ENCODE measurements at places on chromosomes 4 and X.

GRCh38 chrX:71910643-71910985, at the start of gene NHSL2:
Gene NHSL2 (plus strand): TSS chrX:71910845.
- peak; percentile 37 for DNase-seq

DNA sequence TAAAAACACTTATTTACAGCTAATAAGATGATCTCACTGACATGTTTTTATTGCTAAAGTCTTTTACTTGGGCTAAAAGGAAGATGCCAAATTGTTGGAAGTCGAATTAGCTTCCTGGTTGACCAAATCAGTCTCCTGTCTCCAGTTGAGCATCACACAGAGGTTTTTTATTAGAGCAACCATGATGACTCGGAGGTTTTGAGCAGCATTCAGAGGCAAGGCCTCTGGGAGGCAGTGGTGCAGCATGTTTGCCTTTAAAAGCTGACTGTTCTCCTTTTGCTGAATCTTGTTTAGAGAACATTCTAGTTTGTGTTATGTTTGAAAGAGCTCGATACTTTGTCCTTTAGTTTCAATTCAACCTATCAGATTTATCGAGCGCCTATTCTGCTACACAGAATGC, 2.1 kb downstream of the UCHL1 start:
- DNase-seq = no peak

GRCh38 chr4:168955674-168956073, 54.4 kb downstream of the CBR4 start:
- DNase-seq = no peak

- no peak for DNase-seq
Measured at GRCh38 chrX:11430271-11430670, 137.1 kb downstream of the AMELX start.

- no peak for DNase-seq
Measured at GRCh38 chr4:66653937-66654336, 891.4 kb downstream of the CENPC start.

- DNase-seq = no peak
Measured at GRCh38 chr4:123941306-123941705, 544.7 kb downstream of the SPRY1 start.

- no peak for DNase-seq
Measured at GRCh38 chrX:8183346-8183745, 12.3 kb upstream of the VCX2 start.

- DNase-seq = no peak
Measured at GRCh38 chr4:87758270-87758669, 41.1 kb upstream of the IBSP start.

DNA sequence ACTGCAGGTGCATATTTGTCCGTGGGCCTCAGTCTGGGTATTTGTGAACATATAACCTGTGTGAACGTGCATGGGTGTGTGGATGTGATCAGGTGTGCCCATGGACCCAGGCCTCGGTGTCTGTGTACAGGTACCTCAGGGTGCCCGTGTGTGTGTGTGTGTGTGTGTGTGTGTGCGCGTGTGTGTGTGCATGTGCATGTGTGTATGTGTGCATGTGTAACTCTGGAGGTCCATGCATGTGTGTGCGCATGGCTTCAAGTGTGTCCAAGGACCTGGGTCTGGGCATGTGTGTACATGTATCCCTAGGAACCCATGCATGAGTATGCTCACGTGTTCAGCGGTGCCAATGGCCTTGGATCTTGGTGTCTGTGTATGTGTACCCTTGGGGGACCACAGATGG, 15.8 kb downstream of the FTSJ1 start:
- DNase-seq = no peak

DNA sequence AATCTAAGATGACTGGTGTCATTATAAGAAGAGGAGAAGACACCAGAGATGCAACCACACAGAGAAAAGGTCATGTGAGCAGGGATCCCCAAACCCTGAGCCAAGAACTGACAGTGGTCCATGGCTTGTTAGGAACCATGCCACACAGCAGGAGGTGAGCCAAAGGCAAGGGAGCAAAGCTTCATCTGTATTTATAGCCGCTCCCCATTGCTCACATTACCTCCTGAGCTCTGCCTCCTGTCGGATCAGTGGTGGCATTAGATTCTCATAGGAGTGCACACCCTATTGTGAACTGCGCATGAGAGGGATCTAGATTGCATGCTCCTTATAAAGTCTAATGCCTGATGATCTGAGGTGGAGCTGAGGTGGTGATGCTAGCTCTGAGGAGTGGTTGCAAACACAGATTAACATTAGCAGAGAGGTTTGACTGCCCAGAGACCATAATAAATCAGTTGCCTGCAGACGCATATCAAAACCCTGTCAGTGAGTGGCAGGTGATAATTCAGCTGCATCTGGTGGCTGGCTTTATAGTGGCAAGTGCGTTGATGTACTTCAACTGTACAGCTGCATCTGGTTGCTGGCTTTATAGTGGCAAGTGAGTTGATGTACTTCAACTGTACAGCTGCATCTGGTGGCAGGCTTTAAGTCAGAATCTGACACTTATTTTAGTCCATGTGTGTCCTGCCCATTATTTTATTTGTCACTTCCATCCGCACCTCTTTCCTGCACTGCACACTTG, 19.8 kb upstream of the CXCL2 start:
- no peak for DNase-seq

GRCh38 chr4:54719378-54719777, 61.6 kb downstream of the KIT start:
- no peak for DNase-seq

DNA sequence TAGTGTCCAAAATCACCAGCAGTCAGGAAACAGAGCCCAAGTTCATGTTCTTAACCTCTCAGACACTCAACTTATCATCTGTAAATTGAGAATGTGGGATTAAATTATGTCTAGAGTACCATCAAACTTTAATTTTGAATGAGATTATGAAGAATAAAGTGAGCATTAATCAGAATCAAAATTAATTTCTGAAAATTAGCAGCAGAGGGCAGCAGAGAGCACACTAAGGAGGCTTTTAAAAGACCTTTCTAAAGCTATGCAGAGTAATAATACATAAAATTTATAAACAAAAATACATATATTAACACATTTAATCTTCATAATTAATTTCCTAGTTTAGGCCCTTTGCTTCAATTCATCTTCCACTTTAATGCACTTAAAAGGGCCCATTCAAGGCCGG, 7.1 kb downstream of the TASL start:
- no peak for DNase-seq

DNA sequence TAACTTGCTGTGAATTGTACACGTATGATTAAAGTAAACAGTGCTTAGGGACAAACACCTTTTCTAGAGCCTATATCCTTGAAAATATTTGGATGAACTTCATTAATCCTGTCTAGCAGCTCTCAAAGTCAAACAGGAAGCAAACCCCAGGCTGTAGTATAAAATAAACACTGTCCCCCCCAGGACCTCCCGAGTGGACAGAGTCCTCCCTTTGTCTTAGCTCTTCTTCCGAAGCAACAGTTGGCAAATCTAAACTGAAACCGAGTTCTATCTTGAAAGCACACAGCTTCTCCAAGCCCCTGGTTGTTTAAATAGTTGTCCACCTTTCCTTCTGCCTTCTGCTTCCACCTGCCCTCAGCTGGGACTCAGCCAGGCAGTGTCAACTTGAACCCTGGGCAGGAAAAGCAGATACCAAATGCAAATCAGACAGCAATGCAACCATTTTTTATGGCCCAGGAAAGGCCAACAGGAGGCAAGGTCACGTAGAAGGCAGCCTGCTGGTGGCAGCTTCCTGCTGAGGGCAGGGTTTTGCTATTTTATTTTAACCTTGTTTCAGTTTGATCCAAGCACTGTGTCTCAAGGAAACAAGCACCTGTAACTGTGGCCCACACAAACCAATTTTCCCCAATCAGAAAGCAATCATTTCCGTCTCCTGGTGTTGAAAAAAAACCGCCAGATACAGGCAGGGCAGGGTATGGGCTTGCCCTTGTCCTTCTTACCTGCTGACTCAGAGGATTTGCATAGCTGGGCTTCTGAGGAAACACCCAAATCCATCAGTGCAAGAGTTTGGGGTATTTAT, 110.3 kb upstream of the KIT start:
- no peak for DNase-seq

DNA sequence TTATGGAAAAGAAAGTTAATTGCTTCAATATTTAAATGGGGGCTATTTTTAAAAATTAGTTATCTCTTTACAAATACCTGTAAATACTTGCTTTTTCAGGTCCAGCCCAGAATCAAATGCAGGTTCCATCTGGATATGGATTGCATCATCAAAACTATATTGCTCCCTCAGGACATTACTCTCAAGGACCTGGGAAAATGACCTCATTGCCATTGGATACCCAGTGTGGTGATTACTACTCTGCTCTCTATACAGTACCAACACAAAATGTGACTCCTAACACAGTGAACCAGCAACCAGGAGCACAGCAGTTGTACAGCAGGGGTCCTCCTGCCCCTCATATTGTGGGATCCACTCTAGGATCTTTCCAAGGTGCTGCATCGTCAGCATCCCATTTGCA, 29.2 kb downstream of the SEC24B start:
- no peak for DNase-seq

- no peak for DNase-seq
Measured at GRCh38 chrX:107610667-107611066, 17.6 kb upstream of the PRPS1 start.

- peak; percentile 0 for DNase-seq
Measured at GRCh38 chrX:30713061-30713525, 59.9 kb downstream of the GK start.

DNA sequence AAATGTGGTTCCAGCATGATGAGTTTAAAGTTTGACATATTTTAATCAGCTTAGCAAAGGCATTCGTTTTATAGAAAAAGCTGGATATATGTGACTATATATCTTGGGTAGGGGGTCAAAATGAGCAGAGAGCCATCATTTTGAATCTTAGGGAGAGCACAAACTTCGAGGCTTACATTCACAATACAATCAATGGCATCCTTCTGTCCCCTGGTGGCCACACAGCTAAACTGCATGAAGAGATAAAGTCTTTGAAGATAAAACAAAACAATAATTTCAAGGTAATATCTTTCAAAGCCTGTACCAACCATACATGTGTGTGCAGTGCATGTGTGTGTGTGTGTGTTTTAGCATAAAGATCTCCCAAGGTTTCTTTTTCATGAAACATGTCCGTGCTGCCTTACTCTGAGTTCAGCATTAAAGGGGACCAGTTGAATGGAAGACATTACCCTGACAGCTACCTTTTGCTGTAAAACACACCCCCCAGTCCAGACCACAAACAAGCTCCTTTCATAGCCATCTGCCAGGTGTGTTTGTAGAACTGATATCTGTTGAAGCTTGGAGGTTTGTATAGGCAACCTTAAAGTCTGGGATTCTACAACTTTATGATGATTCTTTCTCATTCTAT, 22.0 kb downstream of the DYNLT3 start:
- no peak for DNase-seq

DNA sequence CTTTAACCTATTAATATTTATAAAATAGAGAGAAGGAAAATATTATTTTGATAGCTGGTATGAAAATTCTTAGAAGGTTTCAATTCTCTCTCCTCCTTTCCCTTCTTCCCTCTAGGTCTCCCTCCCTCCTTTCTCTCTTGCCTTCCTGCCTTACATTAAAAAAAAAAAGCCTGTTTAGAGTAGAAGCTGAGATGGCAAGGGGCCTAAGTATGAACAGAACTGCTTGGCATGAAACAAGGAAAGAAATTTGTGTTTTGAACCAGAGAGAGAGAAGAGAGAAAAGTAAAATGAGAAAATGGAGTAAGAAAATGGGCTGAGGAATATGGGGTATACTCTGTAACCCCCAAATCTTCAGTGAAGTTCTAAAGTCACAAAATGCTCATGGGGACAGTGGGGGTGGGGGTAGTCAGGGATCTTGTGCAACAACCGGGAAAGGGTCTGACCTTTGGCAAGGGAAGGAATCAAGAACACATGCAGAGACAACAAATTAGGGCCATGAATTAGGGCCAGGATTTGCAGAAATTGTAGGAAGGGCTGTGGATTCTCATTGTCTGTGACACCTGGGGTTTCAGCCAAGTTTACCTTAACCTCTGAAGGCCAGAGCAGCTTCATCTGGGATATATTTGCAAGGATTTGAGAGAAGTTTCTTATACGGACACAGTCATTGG, 30.6 kb downstream of the SUPT20HL2 start:
- DNase-seq = no peak

DNA sequence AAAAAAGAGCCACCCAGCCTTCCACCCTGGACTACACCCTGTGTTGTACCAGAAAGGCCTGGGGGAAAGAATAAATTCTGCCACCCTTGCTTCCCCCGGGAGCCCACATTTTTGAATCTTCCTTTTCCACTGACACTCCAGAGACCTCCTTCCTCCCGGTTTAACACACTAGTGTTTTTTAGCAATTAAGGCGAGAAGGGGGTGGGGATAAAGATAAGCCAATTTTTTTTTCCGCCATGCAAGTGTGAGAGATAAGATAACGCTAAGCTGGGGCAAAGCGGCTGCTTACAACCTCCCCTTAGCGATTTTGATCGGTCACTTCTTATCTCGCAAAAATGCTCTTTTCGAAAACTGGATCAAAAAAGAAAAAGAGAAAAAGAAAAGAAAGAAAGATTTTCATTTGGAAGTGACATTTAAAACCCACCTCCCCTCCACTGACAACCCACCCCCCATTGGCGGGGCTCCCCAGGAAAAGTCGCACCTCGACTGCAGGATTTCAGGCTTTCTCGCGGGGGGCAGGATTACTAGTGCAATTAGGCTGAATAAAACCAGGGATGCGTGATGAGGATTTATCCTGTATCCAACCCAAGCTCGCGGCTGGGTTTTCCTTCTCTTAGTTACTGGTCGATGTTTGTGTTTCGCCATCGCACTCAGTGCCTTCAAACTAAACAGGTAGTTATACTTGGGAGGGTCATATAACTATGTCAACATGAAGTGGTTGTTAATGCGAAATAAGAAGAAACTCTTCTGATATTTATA, 6.0 kb upstream of the BCOR start:
- no peak for DNase-seq

DNA sequence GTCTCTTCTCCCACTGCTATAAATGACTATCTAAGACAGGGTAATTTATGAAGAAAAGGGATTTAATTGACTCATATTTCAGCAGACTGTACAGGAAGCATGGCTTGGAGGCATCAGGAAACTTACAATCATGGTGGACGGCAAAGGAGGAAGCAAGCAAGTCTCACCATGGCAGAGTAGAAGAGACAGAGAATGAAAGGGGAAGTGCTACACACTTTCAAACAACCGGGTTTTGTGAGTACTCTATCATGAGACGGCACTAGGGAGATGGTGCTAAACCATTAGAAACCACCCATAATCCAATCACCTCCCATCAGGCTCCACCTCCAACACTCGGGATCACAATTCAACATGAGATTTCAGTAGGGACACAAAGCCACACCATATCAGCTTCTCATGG, 11.1 kb downstream of the UBE2NL start:
- DNase-seq = no peak

GRCh38 chr4:74543231-74543781, 98.4 kb downstream of the AREG start:
- no peak for DNase-seq
